ENCODE measurements at places on chromosomes 3 and 15.
A peak's percentile ranks its signal among the peaks of the same experiment; 100 is the strongest.

GRCh38 chr15:31985607-31986006, 44.7 kb upstream of the CHRNA7 start:
- no peak overlapping the region for H3K27ac ChIP-seq
- no peak overlapping the region for H3K4me3 ChIP-seq
- no peaks in the 10 kb centered on the region for H3K36me3 ChIP-seq
- H3K4me1 ChIP-seq: no peaks in the 10 kb centered on the region
- DNase-seq: no peak

DNA sequence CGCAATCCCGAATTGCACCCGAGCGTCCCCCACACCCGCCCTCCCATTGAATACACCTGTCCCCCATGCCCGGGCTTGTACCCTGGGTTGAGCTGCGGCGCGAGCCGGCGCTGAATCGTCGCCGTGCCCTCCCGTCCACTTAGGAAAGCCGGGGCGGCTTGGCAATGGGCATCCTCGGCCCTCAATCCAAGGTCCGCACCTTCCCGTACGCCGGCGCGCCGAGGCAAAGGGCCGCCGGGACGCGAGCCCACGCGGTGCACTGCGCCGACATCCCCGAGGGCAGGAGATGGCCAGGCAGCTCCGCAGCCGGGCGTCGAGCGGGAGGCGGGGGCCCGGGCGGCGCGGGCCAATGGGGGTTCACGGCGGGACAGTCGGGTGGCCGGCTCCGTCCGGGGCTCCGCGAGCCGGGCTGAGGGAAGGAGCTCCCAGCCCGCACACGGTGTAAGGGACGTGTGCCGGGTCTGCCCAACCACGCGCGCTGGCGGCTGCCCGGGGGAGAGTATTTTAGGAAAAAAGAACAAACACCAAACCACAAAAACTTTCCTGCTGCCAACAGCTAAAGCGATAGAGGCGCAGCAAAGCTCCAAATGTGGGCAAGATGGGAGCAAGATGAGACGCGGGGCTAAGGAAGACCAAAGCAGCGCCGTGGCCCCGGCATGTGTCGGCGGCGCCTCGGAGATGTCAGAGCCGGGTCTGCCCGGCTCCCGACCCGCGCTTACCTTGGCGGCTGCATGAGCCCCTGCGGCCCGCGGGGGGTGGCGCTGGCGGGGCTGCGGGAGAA, 621 bp downstream of the RGMA start:
- peak; percentile 24 for DNase-seq
- H3K27ac ChIP-seq: no peak overlapping the region
- H3K36me3 ChIP-seq: no peaks in the 10 kb centered on the region
- H3K4me3 ChIP-seq: peak overlapping the region; percentile 5
- H3K27me3 ChIP-seq: no peaks in the 10 kb centered on the region
- peaks cover 31% of the 10 kb centered on the region for H3K4me1 ChIP-seq

- H3K4me3 ChIP-seq: no peak overlapping the region
- no peaks in the 10 kb centered on the region for H3K27me3 ChIP-seq
- no peaks in the 10 kb centered on the region for H3K36me3 ChIP-seq
These were observed 1104.6 kb downstream of the OTOL1 start for GRCh38 chr3:162601101-162601670.

- no peak for DNase-seq
- no peaks in the 10 kb centered on the region for H3K27me3 ChIP-seq
- no peak overlapping the region for H3K4me3 ChIP-seq
- H3K27ac ChIP-seq: no peak overlapping the region
- H3K4me1 ChIP-seq: no peaks in the 10 kb centered on the region
These were observed 32.8 kb upstream of the OXTR start for GRCh38 chr3:8802256-8802655.

DNA sequence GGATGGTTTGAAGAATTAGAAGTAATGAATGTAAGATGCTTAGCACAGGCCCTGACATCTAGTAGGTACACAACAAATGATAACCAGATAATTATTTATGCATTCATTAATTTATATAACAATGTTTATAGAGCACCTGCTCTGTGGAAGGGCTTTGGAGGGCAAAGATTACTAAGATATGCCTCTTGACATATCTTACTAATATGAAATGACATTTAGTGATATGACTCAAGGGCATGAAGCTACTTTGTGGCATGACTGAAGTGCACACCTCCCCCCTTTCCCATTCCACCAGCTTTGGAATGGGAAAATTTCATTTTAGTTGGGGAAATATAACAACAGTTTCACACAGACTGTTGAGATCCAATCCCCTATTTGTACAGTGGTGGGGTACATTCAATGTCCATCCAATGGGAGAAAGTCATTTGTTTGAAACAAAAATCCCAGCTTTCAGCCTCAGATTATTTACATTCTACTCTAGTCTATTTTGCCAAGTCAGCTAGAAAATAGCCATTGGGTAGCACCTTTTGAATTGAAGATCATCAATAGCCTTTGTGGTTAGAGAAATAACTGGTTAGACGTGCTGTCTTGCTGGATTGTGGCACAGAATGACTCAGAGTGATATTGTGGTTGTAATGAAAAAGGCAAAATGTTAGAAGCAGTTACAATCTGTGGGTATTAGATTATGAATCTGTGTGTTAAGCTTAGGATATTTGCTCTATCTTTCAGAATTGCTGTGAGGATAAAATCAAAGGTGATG, 72.9 kb downstream of the MOBP start:
- no peaks in the 10 kb centered on the region for H3K4me1 ChIP-seq
- no peaks in the 10 kb centered on the region for H3K27me3 ChIP-seq
- DNase-seq: no peak
- no peak overlapping the region for H3K27ac ChIP-seq
- H3K36me3 ChIP-seq: no peaks in the 10 kb centered on the region

DNA sequence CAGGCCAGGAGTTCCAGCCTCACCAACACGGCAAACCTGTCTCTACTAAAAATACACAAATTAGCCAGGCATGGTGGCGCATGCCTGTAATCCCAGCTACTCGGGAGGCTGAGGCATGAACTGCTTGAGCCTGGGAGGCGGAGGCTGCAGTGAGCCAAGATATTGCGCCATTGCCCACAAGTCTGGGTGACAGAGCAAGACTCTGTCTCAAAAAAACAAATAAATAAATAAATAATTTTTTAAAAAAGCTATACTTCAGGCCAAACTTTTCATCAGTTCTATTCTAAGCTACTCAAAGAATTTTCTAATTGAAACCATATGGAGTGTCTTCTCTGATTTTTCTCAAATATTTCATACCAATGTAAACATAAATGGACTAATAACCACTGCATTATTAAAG, 43.5 kb downstream of the PHC3 start:
- H3K4me1 ChIP-seq: no peaks in the 10 kb centered on the region
- H3K36me3 ChIP-seq: peaks cover 3% of the 10 kb centered on the region
- H3K27ac ChIP-seq: no peak overlapping the region
- H3K4me3 ChIP-seq: no peak overlapping the region

DNA sequence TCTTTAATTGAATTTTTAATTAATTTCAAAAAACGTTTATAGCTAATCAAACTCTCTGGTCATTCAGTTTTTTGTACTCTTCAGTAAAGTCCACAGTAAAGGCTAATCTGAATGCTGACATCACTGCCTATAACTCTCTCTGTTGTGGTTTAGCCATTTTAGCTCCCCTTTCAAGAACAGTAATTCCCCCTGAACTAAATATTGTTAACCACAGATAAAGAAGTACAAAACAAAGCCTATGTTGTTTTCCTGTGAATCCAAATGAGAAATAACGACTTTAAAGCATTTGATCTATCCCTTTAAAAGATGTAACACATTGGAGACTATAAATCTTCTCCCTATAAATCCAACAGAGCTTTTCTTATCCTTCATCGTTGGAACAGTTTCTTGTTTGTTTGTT, 94.2 kb downstream of the ZBTB20 start:
- H3K27ac ChIP-seq: no peak overlapping the region
- H3K4me1 ChIP-seq: no peaks in the 10 kb centered on the region

GRCh38 chr15:77107531-77108355, 36.8 kb upstream of the TSPAN3 start:
- no peaks in the 10 kb centered on the region for H3K36me3 ChIP-seq
- H3K4me1 ChIP-seq: peaks cover 4% of the 10 kb centered on the region
- peak; percentile 60 for DNase-seq
- H3K27ac ChIP-seq: no peak overlapping the region
- no peak overlapping the region for H3K4me3 ChIP-seq
- no peaks in the 10 kb centered on the region for H3K27me3 ChIP-seq

- no peak for DNase-seq
- H3K36me3 ChIP-seq: no peaks in the 10 kb centered on the region
- peaks cover 25% of the 10 kb centered on the region for H3K4me1 ChIP-seq
- H3K27ac ChIP-seq: no peak overlapping the region
- H3K4me3 ChIP-seq: no peak overlapping the region
- H3K27me3 ChIP-seq: no peaks in the 10 kb centered on the region
These were observed 16.3 kb downstream of the PLXND1 start for GRCh38 chr3:129590215-129590614.

GRCh38 chr3:31934866-31935265, 46.2 kb downstream of the OSBPL10 start:
- H3K36me3 ChIP-seq: no peaks in the 10 kb centered on the region
- H3K27ac ChIP-seq: no peak overlapping the region
- H3K27me3 ChIP-seq: no peaks in the 10 kb centered on the region
- H3K4me3 ChIP-seq: no peak overlapping the region
- H3K4me1 ChIP-seq: no peaks in the 10 kb centered on the region
- no peak for DNase-seq

GRCh38 chr3:46383951-46384330, 13.2 kb downstream of the CCR5 start:
- no peak overlapping the region for H3K27ac ChIP-seq
- peaks cover 6% of the 10 kb centered on the region for H3K4me1 ChIP-seq
- no peak for DNase-seq

- H3K27me3 ChIP-seq: no peaks in the 10 kb centered on the region
- H3K4me3 ChIP-seq: no peak overlapping the region
- H3K4me1 ChIP-seq: no peaks in the 10 kb centered on the region
- no peaks in the 10 kb centered on the region for H3K36me3 ChIP-seq
- DNase-seq: peak; percentile 26
These were observed 7.8 kb upstream of the CTDSPL start for GRCh38 chr3:37853691-37854413.

- H3K27ac ChIP-seq: no peak overlapping the region
- no peaks in the 10 kb centered on the region for H3K36me3 ChIP-seq
- H3K27me3 ChIP-seq: no peaks in the 10 kb centered on the region
- no peak for DNase-seq
- no peak overlapping the region for H3K4me3 ChIP-seq
- no peaks in the 10 kb centered on the region for H3K4me1 ChIP-seq
These were observed 241.1 kb downstream of the ZNF621 start for GRCh38 chr3:40765884-40766283.

DNA sequence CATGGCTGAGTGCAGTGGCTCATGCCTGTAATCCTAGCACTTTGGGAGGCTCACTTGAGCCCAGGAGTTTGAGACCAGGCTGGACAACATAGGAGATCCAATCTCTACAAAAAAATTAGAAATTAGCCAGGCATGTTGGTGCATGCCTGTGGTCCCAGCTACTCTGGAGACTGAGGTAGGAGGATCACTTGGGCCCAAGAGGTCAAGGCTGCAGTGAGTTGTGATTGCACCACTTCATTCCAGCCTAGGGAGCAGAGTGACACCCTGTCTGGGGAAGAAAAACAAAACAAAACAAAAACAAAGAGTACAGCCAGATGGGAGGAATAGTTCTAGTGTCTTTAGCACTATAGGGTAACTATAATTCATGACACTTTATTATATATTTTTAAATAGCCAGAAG, 26.2 kb upstream of the COMMD4 start:
- DNase-seq: no peak
- no peaks in the 10 kb centered on the region for H3K27me3 ChIP-seq
- H3K27ac ChIP-seq: no peak overlapping the region
- H3K4me1 ChIP-seq: no peaks in the 10 kb centered on the region

- no peaks in the 10 kb centered on the region for H3K27me3 ChIP-seq
- no peaks in the 10 kb centered on the region for H3K4me1 ChIP-seq
- no peaks in the 10 kb centered on the region for H3K36me3 ChIP-seq
- no peak overlapping the region for H3K4me3 ChIP-seq
- no peak for DNase-seq
- H3K27ac ChIP-seq: no peak overlapping the region
These were observed 17.5 kb downstream of the LMCD1 start for GRCh38 chr3:8519156-8519555.

- no peaks in the 10 kb centered on the region for H3K4me1 ChIP-seq
- DNase-seq: no peak
- no peak overlapping the region for H3K4me3 ChIP-seq
- no peak overlapping the region for H3K27ac ChIP-seq
These were observed 119.3 kb downstream of the P3H2 start for GRCh38 chr3:190001426-190001825.

GRCh38 chr15:71651750-71652186, 158.6 kb upstream of the NR2E3 start:
- H3K27ac ChIP-seq: no peak overlapping the region
- DNase-seq: peak; percentile 15
- no peak overlapping the region for H3K4me3 ChIP-seq
- no peaks in the 10 kb centered on the region for H3K27me3 ChIP-seq
- H3K36me3 ChIP-seq: no peaks in the 10 kb centered on the region

DNA sequence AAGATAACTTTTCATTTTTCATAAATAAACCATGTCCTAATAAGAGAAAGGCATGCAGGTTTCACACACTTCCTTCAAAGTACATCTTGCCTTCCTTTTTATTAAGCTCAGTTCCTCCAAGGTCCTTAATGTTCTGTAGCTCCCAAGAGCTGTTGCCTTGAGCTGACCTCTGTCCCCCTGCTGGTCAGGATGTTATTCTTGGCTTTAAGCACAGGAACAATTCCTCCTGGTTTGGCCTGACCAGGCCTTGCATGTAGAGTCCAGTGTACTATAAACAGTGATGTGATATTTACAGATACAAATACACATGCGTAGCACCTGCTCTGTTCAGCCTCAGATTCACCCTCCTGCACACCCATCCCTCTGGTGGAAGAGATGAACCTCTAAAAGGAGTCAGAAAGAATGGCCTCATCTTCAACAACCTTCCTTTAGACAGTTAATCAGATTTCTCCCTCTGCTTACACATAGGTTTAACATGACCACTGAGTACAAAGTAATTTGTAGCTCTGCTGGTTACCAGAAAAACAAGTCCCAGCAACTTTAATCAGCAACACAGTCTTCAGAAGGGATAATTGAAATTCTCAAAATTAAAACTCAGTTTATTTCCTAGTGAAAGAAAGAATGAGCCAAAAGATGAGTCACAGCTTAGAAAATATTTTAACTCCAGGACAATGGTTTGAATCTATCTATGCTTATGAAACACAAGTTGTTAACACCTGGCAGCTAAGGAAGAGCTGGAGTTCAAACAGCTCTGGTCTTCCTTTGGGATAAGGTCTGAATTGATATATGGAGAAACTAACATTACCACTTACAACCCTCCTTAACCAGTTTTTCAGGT, 46.5 kb downstream of the PTPN9 start:
- H3K4me1 ChIP-seq: peaks cover 22% of the 10 kb centered on the region
- DNase-seq: peak; percentile 74
- no peaks in the 10 kb centered on the region for H3K36me3 ChIP-seq
- H3K4me3 ChIP-seq: no peak overlapping the region
- H3K27ac ChIP-seq: peak overlapping the region; percentile 39

GRCh38 chr3:197260491-197261163, 37.8 kb downstream of the DLG1 start:
- DNase-seq: no peak
- H3K4me3 ChIP-seq: no peak overlapping the region
- no peaks in the 10 kb centered on the region for H3K27me3 ChIP-seq
- H3K4me1 ChIP-seq: no peaks in the 10 kb centered on the region

GRCh38 chr3:70179111-70179510, 133.3 kb downstream of the MDFIC2 start:
- H3K4me3 ChIP-seq: no peak overlapping the region
- H3K27ac ChIP-seq: no peak overlapping the region
- H3K27me3 ChIP-seq: no peaks in the 10 kb centered on the region
- no peak for DNase-seq
- no peaks in the 10 kb centered on the region for H3K4me1 ChIP-seq

GRCh38 chr3:170410428-170411029, 8.1 kb upstream of the CLDN11 start:
- no peak overlapping the region for H3K4me3 ChIP-seq
- H3K36me3 ChIP-seq: no peaks in the 10 kb centered on the region
- H3K4me1 ChIP-seq: no peaks in the 10 kb centered on the region
- DNase-seq: no peak
- H3K27me3 ChIP-seq: no peaks in the 10 kb centered on the region

All from body of pancreas (tissue), 4 donors.